ENCODE measurements at places on chromosomes 2 and 18. TPM values are rescaled to one million over a fixed set of nuclear protein-coding genes. Genes with fewer than 3 reads are reported as not detected.

- no peak for DNase-seq
Observed at GRCh38 chr2:227153307-227153706, 10.7 kb downstream of the COL4A4 start.

The LRRTM4 gene
- not detected for total RNA-seq

DNA sequence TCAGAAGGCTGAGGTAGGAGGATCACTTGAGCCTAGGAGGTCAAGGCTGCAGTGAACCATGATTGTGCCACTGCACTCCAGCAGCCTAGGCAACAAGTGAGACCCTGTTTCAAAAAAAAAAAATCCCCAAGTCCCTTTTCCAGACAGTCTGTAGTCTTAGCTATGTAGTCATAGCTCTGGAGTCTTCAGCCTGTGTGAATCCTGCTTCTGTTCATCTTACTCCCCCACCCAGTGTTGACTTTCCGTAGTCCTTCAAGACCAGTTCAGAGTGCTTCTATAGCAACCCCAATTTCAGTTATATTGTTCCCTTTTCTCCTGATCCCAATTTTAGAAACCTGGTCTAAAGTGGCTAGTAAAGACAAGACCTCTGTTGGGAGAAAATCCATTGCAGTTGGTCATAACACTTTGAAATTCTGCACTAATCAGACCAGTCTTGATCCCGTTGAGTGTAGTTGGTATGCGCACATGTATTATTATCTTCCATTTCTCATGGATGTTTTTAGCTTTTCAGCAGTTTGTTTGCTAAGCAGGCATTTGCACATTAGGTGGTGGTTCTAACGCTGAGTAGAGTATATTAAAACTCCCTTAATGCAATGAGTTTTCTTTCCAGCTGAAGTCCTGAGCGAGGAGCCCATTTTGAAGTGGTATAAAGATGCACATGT, 9.0 kb downstream of the BZW1 start:
- no peak for DNase-seq

DNA sequence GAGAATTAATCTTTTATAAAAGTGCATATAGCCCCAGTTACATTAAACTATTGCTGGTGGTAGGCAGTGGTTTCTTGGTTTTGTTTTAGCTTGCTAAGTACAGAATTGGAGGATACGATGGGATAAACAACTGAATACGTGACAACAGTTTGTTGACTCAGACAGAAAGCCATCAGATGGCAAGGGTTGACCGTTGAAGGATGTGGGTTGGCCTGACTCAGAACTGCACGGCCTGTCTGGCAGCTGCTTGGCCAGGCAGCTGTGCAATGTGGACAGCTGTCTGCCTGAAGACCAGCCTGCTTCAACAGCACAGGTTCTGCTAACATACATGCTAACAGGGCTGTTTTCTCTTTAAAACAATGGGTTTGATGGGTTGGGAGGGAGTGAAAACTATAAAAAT, 46.6 kb downstream of the PRKRA start:
- peak; percentile 76 for DNase-seq

DNA sequence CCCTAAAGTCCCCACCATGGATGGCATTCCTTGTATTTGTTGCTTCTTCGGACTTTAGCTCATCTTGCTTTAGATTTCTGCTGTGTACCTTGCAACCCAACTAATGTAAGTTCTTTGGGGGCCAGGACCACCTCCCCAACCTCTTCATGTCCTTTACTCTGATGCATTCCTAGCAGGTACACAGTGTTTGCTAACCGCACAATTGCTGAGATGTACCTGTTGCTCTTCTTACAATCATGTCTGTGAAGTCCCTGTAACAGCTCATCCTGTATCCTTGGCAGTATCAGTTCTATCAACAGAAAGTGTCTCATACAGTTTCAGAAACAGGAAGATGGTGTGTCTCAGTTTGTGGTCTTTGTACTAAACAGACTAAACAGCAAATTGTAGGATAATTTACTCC, 24.1 kb downstream of the ST8SIA3 start:
- DNase-seq: no peak

DNA sequence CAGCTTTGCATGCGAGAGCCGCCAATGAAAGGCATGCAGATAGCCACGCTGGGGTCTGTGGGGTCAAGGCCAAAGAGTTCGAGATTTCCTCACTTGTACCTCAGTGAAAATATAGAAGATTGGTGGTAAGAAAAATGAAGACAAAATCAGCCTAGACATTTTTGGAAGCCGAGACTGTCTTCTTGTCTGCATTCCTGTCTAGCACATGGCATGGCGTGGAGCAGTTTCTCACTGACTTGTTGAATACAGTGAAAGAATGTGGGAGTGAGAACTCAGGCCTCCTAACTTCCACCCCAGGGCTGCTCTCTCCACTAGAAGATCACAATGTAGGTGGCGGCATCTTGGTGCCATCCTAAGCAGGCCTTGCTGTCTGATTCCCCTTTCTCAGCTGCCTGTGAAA, 740.8 kb upstream of the HS6ST1 start:
- peak; percentile 48 for DNase-seq

- no peak for DNase-seq
Observed at GRCh38 chr2:235924675-235925063, 243.5 kb downstream of the GBX2 start.

DNA sequence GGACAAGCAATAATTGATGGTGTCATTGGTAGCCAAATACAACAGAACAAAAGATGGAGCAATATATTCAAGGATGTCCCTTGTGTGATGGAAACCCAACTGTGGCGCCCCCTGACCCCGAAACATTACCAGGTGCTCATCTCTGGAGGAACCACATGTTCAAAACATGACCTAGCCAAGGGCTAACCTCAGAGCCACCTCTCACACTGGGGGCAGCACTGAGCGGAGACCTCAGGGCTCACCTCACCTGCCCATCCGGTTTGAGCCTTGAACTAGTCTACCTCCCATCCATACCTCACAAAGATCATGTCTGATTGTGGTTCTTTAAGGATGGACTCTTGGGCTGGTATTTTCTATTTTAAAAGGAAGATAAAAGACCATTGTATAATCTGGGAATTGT, 314.4 kb upstream of the CDH7 start:
- no peak for DNase-seq

The MC2R gene
- not detected for total RNA-seq

DNA sequence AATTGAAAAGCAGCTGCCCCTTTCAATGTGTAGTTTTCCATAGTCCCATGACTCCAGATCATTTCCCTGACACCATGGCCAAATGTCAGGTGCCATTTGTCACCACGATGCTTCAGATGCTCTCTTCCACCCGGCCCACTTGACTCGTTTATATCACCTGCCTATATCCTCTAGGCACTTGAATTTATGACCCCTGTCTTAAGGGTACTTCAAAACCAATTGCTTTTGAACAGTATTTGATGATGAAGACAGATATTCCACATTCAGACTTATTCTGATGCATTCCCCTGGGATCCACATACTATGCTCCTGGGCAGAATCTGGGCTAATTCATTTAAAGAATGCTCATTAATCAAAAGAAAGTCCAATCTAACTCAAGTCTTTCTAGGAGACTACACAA, 16.9 kb upstream of the RHBDD1 start:
- no peak for DNase-seq

The NT5DC4 gene
- total RNA-seq: not detected

The SP5 gene
- not detected for total RNA-seq

- DNase-seq: no peak
Observed at GRCh38 chr18:45891806-45892205, 66.3 kb downstream of the SIGLEC15 start.

DNA sequence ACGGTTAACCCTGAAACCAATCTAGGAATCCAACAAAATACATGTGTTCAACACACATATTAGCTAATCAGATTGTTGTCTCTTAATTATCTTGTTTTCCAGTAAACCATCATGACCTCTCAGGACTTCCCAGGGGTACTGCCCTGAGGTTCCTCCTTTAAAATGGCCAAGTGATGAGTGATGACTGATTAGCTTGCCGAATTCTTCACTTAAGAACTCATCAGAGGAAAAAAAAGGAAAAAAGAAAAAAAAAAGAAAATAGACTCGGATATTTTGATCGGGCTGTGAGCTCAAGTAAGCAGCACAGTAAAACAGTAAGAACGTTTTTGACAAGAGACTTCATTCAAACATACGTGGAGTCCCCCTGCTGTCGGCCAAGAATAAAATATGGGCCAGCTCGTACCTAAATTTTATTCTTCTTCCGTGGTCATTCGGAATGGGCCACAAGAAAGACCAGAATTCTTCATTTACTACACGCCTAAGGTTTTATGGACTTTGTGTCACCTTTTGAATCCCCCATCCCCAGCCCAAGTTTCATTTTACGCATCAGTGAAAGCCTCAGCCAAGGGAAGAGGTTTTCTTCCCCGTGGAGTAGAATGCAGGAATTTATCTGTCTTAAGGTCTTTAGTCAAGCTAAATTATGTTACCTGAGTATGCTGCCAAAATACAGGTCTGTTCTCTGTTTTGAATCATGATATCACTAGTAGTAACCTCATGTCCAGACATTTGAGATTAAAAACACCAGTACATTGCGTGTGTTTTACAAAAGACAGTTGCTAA, 40.5 kb downstream of the COLEC12 start:
- no peak for DNase-seq

The CXXC1 gene
- 33.6 TPM for total RNA-seq

DNA sequence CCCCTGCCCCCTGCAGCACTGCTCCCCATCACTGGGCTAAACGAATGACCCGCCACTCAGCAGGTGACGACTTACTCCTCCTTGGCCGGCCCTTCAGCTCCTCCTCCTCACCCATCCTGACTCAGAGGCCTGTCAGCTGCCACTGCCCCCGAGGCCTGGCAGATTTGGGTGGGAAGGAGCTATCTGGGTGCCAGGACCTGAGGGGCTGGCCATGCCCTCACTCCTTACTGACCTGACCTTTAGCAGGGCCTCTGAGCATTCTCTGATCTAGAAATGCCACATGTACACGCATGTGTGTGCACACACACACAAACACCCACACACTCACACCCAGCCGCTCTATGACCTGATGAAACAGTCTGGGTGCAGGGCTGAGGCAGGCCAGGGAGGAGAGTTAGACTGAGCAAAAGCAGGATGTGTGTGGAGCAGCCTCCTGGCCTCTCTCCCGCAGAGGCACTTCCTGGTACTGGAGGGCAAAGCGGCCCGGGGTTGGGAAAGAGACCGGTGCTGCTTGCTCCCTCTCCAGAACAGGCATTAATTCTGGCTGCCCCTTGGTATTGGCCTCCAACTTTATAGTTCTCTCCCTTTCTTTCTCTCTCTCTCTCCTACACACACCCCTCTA, 68.0 kb downstream of the ZFP36L2 start:
- DNase-seq: peak; percentile 88

The PSMD1 gene
- total RNA-seq: 125 TPM

The PSMA8 gene
- total RNA-seq: not detected

DNA sequence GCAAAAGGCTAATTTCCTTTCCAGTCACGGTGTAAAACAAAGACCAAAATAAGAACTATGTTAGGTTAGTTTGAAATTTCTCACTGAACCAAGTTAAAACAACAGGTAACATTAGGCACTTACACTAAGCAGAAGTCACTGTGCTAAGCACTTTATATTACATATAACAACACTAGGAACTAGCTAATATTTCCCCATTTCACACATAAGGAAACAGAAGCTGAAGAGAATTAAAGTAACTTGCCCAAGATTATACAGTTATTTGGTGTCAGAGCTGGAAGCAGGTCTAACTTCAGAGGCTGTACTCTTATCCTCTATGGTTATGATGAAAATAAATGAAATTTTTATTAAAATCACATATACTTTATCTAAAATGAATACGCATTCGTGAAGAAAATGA, 5.9 kb downstream of the ITSN2 start:
- DNase-seq: no peak
